ENCODE measurements at places on chromosomes 1 and 21.

GRCh38 chr1:17630048-17630830, 90.7 kb downstream of the ARHGEF10L start:
- no peak overlapping the region for H3K27ac ChIP-seq
- DNase-seq, result peak; percentile 19
- H3K4me3 ChIP-seq, result no peak overlapping the region
- no peaks in the 10 kb centered on the region for H3K4me1 ChIP-seq

DNA sequence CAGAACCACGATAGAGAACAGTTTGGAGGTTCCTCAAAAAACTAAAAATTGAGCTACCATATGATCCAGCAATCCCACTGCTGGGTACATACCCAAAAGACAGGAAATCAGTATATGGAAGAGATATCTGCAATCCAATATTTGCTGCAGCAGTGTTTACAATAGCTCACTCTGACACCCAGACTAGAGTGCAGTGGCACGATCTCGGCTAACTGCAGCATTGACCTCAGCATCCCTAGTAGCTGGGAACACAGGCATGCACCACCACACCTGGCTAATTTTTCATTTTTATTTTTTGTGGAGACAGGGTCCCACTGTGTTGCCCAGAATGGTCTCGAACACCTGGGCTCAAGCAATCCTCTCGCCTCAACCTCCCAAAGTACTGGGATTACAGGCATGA, 13.1 kb downstream of the TTC13 start:
- H3K27me3 ChIP-seq, result no peaks in the 10 kb centered on the region
- H3K27ac ChIP-seq, result no peak overlapping the region
- H3K4me3 ChIP-seq, result no peak overlapping the region
- DNase-seq, result no peak
- no peaks in the 10 kb centered on the region for H3K4me1 ChIP-seq

DNA sequence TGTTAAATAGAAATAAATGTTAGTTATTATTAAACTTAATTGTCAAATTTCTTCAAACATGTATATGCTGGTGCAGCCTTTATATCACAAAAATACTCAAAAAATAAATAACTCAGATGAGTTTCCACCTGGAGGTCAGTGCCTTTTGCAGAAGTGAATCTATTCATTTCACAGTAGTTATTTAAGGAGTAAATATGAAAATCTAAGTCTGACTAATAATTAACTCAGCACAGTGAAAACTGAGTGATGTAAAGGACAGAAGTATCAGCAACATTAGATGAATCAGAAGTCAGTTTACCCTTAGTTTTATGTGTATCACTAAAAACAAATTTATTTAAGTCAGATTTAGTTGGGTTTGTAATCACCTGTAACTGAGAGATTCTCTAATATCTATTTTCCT, 2135.4 kb downstream of the MRPL39 start:
- no peaks in the 10 kb centered on the region for H3K4me1 ChIP-seq
- H3K27me3 ChIP-seq, result no peaks in the 10 kb centered on the region
- no peaks in the 10 kb centered on the region for H3K36me3 ChIP-seq
- no peak overlapping the region for H3K4me3 ChIP-seq
- no peak for DNase-seq
- no peak overlapping the region for H3K27ac ChIP-seq

DNA sequence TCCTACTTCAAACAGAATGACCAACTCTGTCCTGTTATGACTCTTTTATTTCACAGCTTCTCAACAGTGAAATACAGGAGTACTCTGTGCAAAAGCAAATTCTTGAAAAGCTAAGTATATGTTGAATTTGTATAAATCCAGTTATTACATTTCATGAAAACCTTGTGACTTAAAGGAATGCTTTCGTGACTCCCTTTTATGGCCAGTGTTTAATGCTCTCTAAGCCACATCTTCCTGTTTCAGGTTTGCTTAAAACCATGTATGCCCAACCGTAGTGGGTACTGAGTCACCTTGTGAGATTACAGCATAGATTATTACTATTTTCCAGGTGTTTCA, 40.2 kb upstream of the KIF1B start:
- H3K4me3 ChIP-seq, result no peak overlapping the region
- no peak for DNase-seq
- peaks cover 21% of the 10 kb centered on the region for H3K36me3 ChIP-seq
- no peak overlapping the region for H3K27ac ChIP-seq

DNA sequence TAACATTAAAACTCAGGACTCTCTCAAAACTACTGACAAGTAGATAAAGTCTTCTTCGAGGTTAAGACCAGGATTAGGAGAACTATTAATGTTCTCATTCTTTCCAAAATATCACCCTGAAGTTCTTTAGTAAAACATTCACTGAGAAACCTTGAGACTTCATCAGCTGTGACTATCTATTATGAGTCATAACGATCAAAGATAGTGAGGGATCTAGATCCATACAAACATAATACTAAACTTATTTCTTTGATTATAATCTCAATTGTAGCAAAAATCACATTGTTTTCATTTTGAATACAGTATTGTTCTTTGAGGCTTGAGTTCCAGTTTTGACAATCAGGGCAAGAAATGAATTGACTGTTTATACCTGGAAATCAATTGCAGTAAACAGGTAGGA, 11.1 kb downstream of the PYHIN1 start:
- DNase-seq, result no peak
- H3K27me3 ChIP-seq, result no peaks in the 10 kb centered on the region
- no peak overlapping the region for H3K4me3 ChIP-seq
- no peaks in the 10 kb centered on the region for H3K36me3 ChIP-seq
- H3K27ac ChIP-seq, result no peak overlapping the region

DNA sequence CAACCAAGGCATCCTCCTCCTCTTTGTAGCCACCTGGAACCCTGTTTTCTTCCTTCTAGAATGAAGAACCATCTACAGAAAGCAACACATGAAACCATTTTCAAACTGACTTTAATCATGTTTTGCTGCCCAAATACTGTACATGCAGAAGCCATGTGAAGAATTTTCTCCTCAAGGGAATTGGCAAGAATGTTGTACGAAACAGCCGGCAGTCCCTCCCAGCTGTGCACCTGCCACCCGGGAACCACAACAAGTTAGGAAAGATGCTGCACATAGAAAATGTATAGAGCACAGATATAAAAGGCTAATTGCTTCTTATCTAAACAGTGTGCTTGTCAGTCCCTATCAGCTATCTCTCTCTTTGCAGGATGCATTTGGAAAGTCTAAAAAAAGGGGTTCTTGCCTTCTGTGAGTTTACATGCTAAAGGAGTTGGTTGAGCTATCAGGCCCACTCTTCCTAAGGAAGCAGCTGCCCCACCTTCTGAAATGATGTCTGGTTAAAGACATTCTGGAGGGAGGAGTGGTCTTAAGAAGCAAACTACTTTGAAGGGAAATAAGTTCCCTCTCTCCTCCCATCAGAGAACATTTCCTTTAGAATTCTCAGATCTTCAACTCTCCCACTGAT, 44.8 kb downstream of the RIMS3 start:
- no peaks in the 10 kb centered on the region for H3K4me1 ChIP-seq
- H3K27me3 ChIP-seq, result no peaks in the 10 kb centered on the region
- no peaks in the 10 kb centered on the region for H3K36me3 ChIP-seq
- no peak for DNase-seq

- peaks cover 24% of the 10 kb centered on the region for H3K4me1 ChIP-seq
- no peaks in the 10 kb centered on the region for H3K36me3 ChIP-seq
- H3K27me3 ChIP-seq, result no peaks in the 10 kb centered on the region
- no peak overlapping the region for H3K4me3 ChIP-seq
Observed at GRCh38 chr1:52876843-52877242, 34.3 kb downstream of the ZYG11A start.

DNA sequence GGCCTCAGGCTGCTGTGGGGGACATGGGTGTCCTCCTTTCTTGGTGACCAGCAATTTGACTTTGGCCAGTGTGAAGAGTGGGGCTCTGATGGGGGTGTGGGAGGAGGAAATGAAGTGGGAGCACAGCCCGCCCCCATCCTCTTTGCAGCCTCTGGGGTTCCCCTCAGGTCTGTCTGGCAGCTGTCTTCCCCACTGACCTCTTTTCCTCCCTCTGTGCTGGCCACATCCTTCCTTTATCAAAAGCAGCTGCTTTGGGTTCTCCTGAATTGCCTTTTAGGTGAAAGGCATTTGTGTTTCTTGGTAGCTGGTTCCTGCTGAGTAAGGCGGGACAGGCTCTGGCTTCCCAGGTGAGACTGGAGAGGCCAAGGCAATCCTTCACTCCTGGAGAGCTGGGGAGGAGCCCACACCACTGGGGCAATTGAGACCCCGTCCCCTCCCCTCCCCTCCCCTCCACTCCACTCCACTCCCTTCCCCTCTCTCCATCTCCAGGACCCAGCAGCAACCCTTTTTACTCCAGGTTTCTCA, 24.9 kb downstream of the PCAT6 start:
- no peak for DNase-seq
- H3K36me3 ChIP-seq, result no peaks in the 10 kb centered on the region
- no peaks in the 10 kb centered on the region for H3K27me3 ChIP-seq

DNA sequence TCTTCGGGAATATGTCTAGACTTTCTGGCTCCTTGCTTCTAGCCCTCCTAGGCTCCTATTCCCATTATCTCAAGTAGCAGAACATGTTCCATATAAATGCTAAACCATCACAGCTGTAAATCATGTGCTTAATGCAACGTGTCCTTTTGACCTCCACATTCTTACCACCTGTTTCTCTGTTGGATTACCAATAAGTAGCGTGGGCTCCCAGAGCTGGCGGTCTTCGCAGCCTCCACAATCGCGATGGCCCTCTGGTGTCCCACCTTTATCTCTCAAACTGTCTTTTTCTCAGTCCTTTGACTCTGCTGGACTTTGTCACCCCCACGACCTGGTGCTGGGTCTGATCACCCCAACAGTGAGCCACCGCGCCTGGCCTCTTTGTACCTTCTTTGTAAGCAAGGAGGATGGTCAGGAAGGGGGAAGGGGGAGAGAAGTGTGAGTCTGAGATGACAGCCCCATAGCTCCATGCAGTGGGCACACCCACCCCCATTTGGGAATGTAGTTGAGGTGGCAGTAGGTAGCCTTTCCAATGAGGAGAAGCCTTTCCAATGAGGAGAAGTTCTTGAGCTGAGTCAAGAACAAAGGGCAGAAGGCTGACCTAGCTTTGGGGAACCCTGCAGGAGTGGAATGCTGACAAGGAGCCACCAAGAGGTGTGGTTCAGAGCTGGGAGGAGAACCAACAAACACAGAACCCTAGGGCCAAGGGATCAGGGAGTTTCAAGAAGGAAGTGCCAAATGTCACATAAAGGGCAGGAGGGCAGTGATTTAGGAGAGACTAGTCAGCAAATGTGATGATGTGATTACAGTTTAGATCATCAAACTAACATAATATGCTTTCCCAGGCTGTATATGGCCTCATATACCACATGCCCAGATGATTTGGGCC, 14.2 kb downstream of the TRAF5 start:
- no peaks in the 10 kb centered on the region for H3K27me3 ChIP-seq
- H3K27ac ChIP-seq, result no peak overlapping the region
- no peak overlapping the region for H3K4me3 ChIP-seq

DNA sequence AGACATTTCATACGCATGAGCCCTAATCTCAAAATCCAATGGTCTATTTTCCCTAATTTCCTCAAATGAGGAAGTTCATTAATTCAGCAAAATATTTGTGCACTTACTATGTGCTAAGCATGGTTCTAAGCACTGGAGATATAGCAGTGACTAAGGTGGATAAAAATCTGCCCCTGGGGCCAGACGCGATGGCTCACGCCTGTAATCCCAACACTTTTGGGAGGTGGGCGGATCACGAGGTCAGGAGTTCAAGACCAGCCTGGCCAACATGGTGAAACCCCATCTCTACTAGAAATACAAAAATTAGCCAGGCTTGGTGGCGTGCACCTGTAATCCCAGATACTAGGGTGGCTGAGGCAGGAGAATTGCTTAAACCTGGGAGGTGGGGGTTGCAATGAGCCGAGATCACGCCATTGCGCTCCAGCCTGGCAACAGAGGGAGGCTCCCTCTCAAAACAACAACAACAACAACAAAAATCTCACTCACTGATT, 4.3 kb upstream of the MIIP start:
- H3K27ac ChIP-seq, result peak overlapping the region; percentile 87
- no peaks in the 10 kb centered on the region for H3K27me3 ChIP-seq
- H3K4me3 ChIP-seq, result no peak overlapping the region
- H3K36me3 ChIP-seq, result peaks cover 29% of the 10 kb centered on the region
- DNase-seq, result no peak
- no peaks in the 10 kb centered on the region for H3K4me1 ChIP-seq

GRCh38 chr1:115233598-115233997, 104.5 kb downstream of the NGF start:
- H3K27ac ChIP-seq, result no peak overlapping the region
- H3K4me3 ChIP-seq, result no peak overlapping the region
- H3K36me3 ChIP-seq, result no peaks in the 10 kb centered on the region
- DNase-seq, result no peak
- H3K4me1 ChIP-seq, result no peaks in the 10 kb centered on the region

DNA sequence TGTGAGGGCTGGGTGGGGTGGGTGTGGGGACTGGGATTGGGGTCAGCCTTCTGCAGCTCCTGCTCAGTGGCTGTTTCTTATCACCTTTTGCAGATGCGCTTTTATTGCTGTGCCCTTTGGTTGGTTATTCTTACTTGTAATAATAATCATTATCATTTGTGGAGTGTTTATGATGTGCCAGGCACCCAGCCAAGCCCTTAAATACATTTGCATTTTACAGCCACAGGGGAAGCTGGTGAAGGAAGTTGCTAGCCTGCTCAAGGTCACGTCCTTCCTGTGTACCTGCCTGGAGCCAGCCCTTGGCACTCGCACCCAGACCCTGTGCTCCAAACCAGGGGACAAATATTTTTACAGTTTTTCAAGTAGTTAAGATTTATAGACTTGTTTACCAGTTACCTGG, 144.0 kb downstream of the PGBD5 start:
- no peak for DNase-seq
- no peaks in the 10 kb centered on the region for H3K36me3 ChIP-seq
- H3K4me1 ChIP-seq, result no peaks in the 10 kb centered on the region
- no peaks in the 10 kb centered on the region for H3K27me3 ChIP-seq

DNA sequence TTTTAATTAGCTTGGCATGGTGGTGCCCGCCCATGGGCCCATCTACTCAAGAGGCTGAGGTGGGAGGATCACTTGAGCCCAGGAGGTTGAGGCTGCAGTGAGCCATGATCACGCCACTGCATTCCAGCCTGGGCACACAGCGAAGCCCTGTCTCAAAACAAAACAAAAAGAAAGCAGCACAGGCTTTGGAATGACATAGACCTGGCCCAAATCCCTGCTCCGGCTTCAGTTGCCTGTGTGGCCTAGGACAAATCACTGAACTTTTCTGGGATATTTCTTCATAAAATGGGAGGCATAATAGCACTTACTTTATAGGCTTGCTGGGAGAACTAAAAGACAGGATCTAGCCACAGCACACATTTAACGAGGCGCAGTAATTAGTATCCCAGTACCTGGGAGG, 2.4 kb downstream of the PEAR1 start:
- no peak overlapping the region for H3K4me3 ChIP-seq
- H3K27me3 ChIP-seq, result peaks cover 3% of the 10 kb centered on the region
- no peaks in the 10 kb centered on the region for H3K36me3 ChIP-seq
- H3K4me1 ChIP-seq, result peaks cover 60% of the 10 kb centered on the region
- peak overlapping the region; percentile 94 for H3K27ac ChIP-seq

All from thyroid gland (tissue), 4 donors.